GM13976 (cell line): ENCODE measurements at places on chromosomes 16 and 17.

GRCh38 chr16:14497245-14498082, 132.6 kb downstream of the PARN start:
- DNase-seq, result no peak

DNA sequence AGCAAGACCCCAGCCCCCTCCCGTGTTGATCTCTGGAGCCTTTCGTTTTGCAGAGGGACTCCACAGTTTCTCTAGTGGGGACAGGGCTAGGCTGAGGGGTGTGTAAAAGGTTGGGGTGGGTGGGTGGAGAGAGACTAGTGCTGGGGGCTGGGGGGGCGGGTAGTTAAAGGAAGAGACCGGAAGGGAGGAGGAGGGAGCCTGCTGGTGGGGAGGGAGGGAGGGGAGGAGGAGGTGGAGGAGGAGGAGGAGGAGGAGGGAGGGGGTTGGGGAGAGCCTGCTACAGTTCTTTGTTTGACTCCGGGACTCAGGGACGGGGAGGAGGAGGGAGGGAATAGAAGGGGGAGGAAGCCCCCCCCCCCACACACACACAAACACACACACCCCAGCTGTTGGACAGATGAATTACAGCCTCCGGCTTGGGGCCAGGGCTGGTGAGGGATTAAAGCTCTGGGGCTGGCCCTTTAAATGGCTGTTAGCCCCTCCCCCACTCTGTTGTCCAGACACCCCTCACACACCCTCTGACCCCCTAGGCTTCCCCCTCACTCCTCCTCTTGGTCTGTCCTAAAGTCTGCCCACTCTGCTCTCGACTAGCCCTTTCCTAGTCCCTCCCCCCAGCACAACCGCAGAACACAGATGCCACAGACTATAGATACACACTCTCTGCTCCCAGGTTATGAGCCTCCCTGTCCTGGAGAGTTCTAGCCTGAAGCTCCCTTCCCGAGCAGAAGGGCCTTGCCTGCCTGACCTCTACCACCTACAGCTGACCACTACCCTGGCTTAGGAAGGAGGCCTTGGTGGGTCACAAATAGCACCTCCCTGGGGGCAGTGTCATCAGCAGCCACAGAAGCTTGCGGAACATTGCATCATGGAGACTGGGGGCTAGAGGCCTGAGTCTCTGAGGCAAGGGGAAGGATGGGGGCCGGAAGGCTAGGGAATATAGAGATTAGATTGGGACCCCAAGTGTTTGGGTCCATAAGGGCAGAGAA, 4.4 kb downstream of the KDM6B start:
- DNase-seq, result no peak

DNA sequence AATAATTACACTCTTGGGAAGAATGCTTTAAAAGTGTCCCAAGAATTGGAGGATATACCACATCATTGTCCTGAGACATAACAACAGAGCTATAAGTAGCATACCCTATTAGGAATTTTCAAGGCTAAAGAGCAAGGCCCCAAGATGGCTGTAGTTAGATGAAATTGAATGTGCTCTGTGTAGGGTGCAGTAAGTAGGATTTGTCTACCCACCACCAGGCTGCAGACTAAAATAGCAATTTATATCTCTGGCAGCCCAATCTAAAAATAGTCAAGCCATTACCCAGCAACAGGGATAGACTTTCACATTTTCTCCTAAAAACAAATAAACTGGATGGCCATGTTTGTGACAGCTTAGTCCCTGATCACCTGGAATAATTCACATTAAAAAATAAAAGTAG, 5.6 kb downstream of the MMD start:
- no peak for DNase-seq

DNA sequence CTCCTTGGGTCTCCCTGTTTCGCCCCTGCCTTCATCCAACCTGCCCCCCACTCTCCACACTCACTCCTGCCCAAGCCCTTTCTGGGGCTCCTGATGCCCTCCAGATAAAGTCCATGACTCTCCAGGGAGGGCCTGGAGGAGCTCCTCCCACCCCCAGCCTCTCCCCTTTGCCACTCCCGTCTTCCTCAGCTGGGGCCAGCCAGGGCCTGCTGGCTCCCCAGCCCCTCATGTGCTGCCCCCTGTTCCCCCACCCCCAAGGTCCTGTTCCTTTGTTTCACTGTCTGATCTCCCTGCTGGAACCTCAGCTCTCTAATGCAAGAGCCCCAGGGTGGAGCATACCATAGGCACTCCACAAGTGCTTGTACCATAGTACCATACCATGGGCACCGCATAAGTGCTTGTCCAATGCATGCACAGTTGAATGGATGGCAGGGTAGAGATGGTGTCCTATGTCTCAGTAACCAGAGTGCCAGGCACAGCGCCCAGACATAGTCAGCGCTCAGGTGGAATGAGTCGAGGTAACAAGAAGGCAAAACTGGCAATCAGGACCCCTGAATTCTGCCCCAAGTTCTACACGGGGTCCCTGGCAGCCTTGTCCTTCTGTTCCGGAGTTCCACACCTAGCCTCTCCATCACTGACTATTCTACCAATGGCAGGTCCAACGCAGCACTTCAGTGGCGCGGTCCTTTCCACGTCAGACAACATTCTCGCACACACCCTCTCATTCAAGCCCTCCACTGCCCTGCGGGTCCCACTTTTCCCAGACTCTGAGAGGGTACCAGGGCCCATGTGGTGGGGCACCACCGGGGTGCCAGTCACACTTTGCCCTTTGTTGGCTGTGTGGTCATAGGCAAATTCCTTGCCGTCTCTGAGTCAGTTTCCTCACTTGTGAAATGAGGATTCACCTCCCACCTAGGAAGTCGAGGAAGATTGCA, 1.4 kb downstream of the PLCD3 start:
- no peak for DNase-seq

DNA sequence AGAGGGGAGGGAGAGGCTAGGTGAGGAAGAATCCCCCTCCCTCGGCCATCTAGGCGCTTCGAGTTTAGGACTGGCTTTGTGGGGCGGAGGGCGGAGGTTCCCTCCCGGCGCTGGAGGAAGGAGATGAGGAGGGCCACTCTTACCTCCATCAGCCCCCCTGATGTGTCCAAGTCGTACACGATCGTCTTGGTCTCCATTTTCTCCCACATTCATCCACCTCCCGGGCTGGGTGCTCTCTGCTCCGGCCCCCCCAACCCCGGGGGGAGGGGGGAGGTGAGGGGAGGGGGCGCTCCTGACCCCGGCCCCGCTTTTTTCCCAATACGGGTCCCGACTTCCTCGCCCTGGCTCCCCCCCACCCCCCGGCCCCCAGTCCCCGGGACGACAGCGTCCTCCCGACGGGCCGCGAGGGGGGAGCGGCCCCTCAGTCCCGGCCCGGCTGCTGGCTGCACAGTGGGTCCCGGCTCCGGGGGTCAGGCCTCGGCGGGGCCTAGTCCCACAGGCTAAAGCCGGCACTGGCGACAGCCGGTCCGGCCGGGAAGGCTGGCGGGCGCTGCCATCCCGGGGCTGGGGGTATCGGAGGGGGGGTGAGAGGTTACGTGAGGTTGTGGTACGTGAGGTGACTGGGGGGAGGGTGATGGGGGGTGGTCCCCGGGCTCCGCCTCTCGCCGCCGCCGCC, 428 bp downstream of the PHF12 start:
- no peak for DNase-seq

GRCh38 chr16:81316176-81316496, 1.4 kb downstream of the GAN start:
- no peak for DNase-seq

- no peak for DNase-seq
Measured at GRCh38 chr16:76976101-76976500, 214.9 kb upstream of the MON1B start.

GRCh38 chr17:9666461-9667050, 21.2 kb downstream of the USP43 start:
- no peak for DNase-seq

DNA sequence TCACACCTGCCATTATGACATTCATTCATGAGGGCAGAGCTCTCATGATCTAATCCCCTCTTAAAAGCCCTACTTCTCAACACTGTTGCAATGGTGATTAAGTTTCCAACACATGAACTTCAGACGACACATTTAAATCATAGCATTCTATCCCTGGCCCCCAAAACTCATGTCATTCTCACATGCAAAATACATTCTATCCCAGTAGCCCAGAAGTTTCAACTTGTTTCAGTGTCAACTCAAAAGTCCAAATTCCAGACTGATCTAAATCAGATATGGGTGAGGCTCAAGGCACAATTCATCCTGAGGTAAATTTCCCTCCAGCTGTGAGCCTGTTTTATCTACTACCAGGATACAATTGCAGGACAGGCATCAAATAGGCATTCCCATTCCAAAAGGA, 25.2 kb downstream of the LYRM1 start:
- no peak for DNase-seq

GRCh38 chr17:42421507-42422338, 1.3 kb downstream of the CAVIN1 start:
- DNase-seq, result no peak

DNA sequence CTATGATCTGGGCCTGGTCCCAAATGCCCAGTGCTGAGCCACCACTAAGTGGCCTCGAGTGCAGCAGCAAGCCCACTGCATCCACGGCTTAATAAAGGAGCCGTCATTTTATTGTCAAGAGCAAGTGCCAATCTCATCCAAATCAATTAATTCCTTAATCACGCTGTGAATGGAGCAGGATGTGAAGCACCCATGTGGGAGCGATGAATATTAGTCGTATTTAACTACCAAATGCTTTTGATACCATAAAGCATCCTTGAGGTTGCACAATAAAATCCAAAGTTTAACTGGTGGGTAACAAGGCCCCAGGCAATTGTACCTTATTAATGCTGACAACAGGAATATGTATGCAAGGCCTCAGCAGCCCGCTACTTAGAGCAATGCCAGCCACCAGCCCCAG, 226.0 kb upstream of the C16orf82 start:
- DNase-seq, result no peak

- DNase-seq, result no peak
Measured at GRCh38 chr17:7408252-7408727, 645 bp downstream of the NLGN2 start.
